NCI-H1930 (cell line): ENCODE measurements at places on chromosomes 12 and 14.

- DNase-seq = no peak
Measured at GRCh38 chr14:96265383-96266095, 9.5 kb downstream of the BDKRB1 start.

- no peak for DNase-seq
Measured at GRCh38 chr12:56954057-56954957, 3.1 kb downstream of the RDH16 start.

DNA sequence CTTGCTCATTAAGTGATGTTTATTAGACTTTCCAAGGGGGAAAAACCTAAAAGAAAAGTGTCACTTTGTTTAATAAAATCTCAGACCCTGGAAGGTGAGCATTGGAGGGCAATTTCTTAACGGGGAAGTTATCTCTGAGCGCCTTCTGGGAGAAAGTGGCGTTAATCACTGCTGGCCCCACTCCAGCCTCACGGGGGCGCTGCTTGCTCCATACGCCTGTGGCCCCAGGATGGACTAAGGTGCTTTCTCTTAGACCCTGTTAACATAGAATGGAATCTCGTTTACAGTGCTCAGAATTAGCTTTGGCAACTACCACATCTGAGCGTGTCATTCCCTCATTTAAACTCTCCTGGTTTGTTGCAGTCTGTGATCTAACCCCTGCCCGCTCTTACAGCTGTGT lies 16.4 kb upstream of the PRIMA1 start:
- DNase-seq = no peak

DNA sequence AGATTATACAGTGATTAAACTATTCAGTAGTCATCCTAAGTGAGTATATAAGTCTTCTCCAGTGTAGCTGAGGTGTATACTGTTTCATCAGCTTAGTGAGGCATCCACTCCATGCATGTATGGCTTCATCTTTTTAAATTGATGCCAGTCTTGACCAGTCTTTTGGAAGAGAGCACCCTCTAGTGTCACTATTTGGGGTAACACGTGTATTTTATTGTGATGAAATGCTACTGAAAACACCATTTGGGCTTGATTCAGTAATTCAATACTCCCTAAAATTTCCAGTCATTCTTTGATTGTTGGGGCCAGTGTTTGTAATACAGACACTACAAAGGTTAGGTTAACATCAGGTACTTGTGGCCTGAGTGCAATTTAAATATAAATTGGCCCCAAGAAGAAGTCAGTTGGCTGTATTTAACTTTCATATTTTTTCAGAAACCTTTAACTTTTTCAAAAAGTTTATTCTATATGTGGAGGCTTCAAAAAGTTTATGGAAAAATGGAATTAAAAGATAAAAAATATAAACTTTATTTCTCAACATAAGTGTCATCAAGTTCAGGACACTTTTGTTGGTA lies 35.3 kb downstream of the MIPOL1 start:
- peak; percentile 34 for DNase-seq

GRCh38 chr12:8712572-8712971 lies 14.8 kb downstream of the RIMKLB start:
- no peak for DNase-seq

DNA sequence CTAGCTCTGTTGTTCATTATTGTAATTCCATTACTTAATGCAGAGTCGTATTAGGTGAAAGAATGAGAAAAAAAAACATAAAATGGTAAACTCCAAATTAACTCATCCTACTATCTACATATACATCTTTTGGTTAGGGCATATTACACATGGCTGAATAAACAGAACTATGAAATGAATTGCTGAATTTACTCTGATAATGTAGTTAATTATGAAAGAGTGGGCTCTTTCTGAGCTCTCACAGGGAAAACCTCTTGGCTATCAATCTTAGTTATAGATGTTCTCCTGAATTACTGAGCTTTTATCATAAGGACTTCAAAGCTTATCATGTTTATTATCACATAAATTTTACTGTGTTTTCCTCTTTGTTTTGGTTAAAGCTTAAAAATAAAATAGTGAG lies 798.5 kb upstream of the MDGA2 start:
- no peak for DNase-seq

DNA sequence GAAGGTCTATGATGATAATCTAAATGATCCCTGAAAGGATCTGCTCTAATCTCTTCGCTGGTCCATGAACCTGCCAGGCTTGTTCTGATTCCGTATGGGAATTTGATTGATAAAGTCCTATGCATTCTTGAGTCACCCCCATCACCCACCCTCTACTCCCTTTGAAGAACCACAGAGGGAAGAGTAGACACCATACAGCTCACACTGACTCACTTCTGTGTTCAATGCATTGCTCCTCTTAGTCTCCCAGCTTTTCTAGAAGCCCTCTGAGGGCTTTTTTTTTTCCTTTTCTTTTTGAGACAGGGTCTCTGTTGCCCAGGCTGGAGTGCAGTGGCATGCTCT lies 18.5 kb upstream of the GPRC5A start:
- no peak for DNase-seq

- DNase-seq = no peak
Measured at GRCh38 chr14:46988312-46988711, 336.7 kb upstream of the RPL10L start.

- DNase-seq = no peak
Measured at GRCh38 chr14:89240414-89240813, 176.6 kb downstream of the FOXN3 start.

DNA sequence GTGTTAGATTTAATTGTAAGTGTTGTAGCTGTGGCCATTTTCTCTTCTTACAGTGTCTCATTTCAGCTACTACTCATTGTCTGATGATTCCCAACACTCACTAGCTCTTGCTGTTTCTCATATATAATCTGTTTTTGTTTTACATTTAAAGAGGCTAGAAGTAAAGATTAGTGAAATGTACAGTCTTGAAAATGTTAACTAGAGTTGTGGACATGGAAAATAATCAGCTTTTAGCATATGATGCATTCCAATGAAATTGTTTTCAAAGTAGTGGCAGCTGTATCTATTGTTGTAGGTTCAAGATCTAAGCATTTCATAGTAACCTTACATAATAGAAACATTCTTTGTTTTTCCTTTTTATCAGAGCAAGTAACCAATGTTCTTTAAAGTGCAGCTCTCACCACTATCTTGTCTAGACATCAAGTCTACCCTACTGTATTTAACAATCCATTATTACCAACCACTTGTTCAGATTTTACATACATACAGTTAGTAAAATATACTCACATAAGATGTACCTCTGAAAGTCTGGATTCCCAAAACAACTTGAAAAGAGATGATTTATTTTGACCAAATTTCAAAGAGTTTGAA lies 76.9 kb downstream of the PPHLN1 start:
- DNase-seq = no peak

GRCh38 chr12:81077329-81077685 lies 572 bp upstream of the ACSS3 start:
- DNase-seq = no peak

DNA sequence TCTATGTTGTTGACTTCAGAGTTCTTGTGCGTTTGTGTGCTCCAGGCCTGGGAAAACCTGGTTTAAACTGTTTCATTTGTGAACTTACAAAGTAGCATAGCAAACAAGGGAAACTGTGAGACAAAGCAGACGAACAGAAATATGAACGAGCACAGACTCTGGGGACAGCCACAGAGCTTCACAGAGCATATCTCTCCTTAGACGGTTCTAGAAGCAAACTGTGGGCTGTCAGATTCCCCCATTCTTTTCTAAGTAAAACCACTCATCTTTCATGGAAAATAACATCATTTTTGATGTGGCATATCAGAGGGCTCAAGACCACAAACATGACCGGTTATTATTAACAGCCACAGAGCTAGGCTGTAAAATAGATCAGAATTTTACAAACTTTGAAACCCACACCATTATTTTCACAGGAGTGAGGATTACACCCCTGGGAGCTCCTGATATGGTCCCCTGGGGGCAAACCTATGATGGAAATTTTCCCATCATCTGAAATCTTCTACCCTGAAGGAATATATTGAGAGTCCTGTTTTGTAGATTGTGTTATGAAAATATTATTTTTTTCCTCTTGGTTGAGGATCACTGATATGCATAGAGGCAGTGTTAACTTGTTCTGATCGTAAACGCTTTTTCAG lies 102.0 kb downstream of the ADGRD1 start:
- DNase-seq = no peak

DNA sequence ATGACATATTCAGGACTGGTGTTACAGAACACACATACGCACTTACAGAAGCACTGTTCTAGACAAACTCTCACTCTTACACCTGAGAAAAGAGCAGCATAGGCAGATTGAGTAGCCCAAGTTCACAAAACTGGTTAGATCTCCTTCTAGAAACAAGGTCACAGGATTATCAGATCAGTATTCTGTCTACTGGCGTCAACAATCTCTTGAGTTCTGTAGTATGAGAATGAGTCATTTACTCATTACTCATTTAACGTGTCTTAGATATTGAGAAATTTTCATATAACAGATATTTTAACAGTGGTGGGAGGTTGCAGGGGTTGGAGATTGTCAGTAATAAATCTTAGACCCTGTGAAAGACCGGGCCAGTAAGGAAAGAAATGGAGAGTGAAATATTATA lies 2.8 kb upstream of the TSPAN8 start:
- DNase-seq = no peak

DNA sequence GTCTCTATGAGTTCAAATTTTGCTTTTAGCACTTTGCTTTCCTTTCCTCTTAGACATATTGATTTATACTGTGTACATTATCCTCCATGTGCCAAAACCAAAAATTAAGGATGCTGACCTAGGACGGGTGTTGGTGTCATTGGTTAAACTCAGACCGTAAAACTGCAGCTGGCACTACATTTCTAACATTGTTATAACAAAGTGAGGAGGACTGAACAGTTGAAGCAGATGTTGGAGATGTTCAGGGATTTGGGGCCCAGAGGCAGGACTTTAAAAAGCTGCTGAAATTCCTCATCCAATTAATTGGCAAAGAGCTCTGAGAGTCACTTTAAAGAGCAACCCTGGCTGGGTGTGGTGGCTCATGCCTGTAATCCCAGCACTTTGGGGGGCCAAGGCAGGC lies 72.4 kb downstream of the TMTC1 start:
- DNase-seq = no peak

DNA sequence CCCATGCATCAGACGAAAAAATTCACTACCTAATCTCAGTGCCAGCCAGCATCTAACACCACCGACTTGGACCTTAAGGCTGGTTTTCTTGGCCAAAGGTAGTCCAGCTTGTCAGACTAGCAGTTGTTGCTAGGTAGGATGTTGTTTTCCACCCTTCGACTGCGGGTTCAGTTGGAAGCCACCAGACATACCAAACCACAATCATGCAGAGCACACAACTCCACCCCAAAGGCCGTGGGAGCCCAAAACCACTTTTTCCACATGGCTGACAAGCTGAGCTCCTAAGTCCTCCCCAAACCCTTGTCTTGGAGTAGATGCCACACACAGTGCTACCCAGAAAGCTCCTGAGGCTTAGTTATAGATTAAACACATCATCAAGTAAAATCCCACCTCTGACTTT lies 46.8 kb downstream of the LRIG3 start:
- DNase-seq = no peak

GRCh38 chr14:49997991-49998390 lies 105.1 kb downstream of the ARF6 start:
- no peak for DNase-seq

- DNase-seq = peak; percentile 31
Measured at GRCh38 chr12:6703631-6704030, 3.0 kb upstream of the PIANP start.

DNA sequence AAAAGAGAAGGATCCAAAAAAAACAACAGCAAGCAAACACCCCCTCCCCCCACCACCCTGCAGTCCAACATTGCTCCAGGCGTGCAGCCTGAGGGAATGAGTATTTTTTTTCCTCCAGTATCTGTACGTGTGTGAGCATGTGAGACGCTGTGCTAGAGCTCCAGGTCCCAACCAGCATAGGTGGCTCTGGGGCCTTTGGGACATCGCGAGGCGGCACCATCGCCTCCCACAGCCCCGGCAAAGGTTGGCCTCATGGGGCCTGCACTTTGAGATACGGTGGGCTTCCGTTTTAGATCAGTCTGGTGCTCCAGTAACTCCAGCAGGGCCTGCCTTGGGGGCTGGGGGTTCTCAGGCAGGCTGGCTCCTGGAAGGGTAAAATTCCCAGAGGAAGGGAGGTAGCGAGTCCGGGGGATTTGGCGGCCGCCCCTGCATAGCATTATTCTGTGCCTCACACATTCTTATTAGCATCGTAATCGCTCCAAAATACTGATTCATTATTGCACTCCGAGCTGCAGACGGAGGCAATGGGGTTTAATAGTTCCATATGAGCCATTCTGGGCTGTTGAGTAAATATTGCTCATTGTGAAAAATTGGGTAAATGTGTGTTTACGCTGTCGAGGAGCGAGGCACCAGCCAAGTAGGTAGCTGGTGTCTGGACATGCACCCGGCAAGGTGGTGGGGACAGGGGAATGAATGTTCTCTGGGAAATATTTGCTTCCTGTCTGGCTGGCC lies 143.1 kb upstream of the MYL2 start:
- no peak for DNase-seq

- no peak for DNase-seq
Measured at GRCh38 chr12:65232476-65233077, 45.9 kb upstream of the MSRB3 start.

DNA sequence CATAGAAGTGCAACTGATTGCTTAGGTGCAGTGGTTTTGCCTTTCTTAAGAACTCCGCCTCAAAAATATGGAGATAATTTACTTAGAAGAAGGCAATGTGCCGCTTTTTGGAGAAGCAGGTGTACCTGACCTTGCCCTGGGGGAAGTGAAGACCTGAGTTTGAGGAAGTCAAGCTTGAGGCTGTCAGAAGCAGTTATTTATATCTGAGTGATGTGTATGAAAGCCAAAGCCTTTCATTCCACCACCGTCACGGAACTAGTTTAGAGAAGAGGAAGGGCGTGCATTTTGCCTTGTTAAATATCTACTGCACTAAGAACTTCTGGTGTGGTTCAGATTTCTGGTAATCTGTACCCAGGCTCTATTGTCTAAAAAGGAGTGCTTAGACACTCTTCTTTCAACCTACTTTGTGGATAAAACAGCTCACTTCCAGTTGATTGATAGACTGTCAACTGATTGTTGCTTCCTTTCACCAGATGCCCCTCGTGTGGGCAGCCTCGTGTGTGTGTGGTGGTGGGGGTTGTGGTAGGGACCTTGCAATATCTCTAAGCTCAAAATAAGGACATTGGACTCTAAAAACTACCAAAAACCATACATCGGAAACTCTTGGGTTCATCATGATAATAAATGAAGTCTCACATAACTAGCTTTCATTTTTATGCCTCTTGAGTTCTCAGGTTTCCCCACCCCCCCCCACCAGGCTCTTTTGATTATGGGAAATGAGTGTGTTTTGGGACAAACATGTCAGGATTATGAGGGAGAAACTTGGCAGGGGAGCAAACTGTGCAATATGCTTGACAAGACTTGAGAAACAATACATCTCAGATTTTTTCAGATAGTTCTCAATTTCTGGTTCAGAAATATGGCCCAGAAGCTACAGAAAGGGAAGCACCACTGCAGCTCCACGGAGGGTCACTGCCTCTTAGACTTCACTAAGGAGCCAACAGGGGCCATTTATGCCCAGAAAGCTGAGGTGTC lies 78.6 kb downstream of the ARF6 start:
- no peak for DNase-seq

DNA sequence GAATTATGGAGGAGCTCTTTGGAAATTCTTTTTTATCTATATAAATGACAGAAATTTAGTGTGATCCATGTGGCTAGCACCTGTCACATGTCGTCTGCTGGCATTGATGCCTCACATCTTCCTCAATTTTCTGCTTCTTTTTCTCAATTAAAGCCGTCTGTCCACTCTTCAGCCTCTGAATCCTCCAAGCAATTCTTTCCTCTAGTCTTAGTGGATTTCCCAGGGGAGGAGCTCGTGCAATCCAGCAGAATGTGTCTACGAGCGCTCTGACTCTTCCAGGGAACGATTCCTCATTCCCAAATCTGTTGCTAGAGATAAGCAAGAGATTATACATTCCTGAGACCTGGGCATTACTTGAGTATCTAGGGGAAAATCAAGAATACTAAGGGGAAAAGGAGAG lies 176.6 kb downstream of the EMP1 start:
- no peak for DNase-seq
